ENCODE measurements at places on chromosomes 7 and 10. TPM values are rescaled to one million over a fixed set of nuclear protein-coding genes. Genes with fewer than 3 reads are reported as not detected.

Gene MUC12
- 2.7 TPM for total RNA-seq

Gene UNCX
- not detected for total RNA-seq

Gene AEBP1
- 321 TPM for total RNA-seq

Gene CTTNBP2
- 25.0 TPM for total RNA-seq

Gene DPP6
- 7.9 TPM for total RNA-seq

Gene CRYGN
- not detected for total RNA-seq

Gene ERVW-1
- not detected for total RNA-seq

Gene AZGP1
- total RNA-seq: 2.7 TPM

Gene CXCL12
- total RNA-seq: 112 TPM

Gene GJD4
- total RNA-seq: not detected

Gene CTAGE15
- total RNA-seq: not detected

Gene SRPK2
- total RNA-seq: 47.1 TPM

Gene JAZF1
- 36.1 TPM for total RNA-seq

Gene TMEM270
- not detected for total RNA-seq

Gene ACTL6B
- 0.49 TPM for total RNA-seq

Gene HOGA1
- 0.98 TPM for total RNA-seq

Gene PON2
- 77.3 TPM for total RNA-seq

Gene ELOVL3
- total RNA-seq: not detected

Gene AKR1B15
- 11.5 TPM for total RNA-seq

Gene HIF1AN
- 16.9 TPM for total RNA-seq

Gene ALOX5
- total RNA-seq: 22.8 TPM

All from vagina (tissue), 2 donors.